ENCODE measurements at places on chromosomes 7 and 10.

DNA sequence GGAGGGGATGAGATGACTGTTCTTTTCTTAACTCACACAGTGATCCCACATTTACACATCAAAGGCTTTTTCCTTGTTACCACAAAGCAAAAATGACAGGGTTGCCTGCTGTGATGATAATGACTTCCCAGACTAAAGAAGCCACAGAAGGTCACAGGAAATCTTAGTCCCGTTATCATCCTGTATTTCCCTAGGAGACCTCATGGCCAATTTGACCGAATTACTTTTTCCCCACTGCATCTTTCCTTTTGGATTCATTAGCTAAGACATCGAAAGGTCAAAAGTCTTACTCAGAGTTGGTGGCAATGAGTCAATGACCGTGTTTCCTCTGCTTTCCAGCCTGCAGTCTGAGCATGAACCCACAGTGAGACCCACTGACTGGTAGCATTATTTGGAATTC is 130.1 kb upstream of the INHBA start:
- no peak for DNase-seq

GRCh38 chr7:40720416-40720815 is 585.6 kb downstream of the SUGCT start:
- DNase-seq: no peak

GRCh38 chr7:86209036-86209435 is 434.7 kb upstream of the GRM3 start:
- no peak for DNase-seq

DNA sequence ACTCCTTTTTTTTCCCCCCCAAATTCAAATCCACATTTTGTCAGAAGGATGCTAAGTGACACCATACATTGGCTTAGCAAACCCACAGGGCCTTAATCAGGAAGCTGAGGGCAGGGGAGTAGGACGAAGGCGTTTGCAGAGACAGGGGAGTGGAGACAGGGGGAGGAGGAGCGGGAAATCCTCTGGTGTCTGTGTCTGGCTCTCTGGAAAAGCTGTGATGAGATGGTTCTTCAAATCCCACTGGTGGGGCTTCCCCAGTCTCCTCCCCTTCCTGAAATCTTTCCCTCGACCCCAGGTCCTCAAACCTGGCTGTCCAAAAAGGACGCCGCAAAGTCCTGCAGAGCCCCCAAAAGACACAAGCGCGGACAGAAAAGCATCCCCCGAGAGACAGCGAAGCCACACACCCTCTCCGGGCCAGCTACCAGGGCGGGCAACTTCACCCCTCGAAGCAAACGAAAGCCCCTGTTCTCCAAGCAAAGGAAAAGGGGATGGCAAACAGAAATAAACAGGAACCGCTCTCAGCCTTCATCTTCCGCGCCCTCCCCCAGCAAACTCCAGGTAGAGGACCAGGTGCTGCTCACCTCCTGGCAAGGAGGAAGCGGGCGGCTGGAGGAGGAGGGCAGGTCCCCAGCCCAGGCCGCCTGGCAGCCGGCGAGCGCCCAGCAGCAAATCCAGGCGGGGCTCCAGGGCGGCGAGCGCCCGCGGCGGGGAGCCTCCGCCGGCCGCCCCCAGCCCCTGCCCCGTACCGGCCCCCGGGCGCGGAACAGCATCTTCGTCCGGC is 520 bp downstream of the ELAPOR2 start:
- DNase-seq: no peak

DNA sequence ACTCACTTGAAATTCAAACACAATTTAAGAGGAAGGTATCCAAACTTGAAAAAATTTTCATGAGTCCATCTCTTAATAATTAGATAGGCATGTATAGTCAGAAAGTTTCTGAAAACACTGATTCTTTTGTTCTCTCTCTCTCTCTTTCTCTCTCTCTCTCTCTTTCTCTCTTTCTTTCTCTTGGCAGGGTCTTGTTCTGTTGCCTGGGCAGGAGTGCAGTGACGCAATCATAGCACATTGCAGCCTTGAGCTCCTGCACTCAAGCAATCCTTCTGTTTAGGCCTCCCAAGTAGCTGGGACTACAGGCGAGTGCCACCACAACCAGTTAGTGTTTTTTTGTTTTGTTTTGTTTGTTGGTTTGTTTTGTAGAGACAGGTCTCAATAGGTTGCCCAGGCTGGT is 59.3 kb downstream of the PRTFDC1 start:
- no peak for DNase-seq

DNA sequence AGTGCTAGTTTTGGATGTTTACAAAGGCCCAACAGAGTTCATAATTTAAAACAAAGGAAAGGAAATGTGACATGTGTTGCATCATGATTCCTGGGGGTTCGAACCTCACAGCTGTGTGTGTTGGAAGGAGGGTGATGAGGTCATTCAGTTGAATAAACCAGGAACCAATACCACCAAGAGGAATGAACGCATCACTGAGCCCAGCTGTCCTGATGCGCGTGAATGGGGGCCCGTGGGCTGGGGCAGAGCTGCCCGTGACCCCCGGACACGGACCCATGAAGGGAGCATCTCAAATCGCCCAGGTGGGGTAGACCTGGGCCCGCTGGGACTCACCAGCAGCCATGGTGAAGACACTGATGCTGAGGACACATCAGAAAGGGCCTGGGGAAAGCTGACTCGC is 33.0 kb downstream of the BRI3 start:
- DNase-seq: no peak

DNA sequence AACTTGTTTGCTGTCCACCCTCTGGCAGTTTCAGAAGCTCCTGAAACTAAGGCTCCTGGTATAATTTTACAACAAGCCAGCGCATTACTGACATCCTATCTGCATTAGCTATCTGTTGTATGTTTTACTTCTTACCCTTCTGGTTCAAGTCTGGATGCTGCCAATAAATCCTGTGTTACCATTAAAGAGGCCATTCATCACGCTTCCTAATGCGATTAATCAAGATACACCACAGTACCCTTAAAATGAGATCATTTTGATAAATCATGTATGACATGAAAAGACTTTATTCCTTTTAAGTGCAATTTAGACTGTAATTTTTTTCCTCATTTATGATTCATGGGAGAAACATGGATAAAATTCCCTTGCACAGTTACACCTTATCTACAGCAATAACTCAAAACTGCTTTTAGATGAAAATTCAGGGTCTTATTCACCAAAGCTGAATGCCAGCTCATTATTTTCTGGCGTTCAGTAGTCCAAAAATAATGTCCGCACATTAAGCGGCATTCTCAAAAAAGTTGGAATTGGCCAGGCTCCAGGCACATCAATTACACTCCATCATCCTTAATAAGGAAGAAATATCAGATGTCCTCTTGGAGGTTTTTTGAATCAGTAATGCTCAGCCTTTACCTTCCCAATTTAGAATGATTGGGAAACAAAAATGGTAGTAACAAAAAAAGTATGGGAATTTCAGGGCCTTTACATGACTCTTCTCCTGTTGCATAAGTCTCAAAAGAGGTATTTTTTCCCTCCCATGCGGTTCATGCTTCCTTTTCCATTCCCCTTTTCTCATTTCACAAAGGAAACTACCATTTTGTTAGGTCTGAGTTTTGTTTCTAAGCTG is 878.5 kb downstream of the LRMDA start:
- DNase-seq: no peak

DNA sequence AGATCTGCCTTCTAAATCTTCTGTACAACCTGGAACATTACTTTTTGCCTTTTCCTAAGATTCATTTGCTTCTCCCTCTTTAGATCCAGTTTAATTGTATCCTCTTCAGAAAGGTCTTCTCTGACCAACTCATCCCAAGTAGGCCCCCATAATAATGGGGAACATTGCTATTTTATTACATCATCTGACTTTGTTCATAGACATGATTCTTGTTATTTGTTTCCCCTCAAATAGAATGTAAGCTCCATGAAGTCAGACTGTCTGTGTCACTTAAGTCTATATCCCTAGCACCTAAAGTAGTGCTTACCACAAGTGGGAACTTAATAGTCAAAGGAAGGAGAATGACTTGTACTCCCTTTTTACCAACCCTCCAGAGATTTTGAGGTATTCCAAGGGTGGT is 37.5 kb downstream of the LUC7L2 start:
- no peak for DNase-seq

DNA sequence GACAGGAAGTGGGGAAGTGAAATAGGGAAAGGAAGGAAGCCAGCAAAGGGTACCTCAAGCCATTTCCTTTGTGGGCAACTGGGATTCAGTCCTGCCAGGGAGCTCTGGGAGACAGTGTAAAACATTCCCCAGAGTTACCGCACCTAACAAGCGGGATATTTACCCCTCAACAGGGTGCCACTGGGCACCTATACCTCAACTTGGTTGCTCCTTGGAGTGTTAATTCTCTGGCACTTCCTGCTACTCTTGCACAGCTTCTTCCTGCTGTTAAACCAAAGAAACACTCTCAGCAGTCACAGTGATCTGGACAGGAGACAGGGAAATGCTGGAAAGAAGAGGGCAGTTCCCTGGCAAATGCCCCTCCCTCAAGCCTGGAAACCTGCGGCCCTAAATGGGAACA is 151.3 kb downstream of the REEP3 start:
- no peak for DNase-seq

DNA sequence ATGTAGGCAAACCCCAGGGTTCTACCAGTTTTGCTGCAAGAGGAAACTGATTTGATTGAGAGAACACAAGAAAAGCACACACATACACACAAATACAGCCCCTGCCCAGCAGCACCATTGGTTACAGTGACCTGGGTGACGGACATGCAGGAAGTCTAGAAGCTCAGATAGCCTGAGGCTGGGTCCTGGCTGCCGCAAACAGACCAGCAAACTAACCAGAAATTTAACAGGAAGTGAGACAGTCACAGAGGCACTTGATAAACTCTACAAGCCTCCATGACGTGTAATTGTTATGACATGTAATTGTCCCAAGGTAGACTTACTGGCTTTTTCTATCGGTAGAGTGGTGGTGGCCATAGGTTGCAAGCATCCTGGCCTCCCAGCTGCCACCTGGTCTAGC is 58.9 kb downstream of the PRKAR2B start:
- no peak for DNase-seq

DNA sequence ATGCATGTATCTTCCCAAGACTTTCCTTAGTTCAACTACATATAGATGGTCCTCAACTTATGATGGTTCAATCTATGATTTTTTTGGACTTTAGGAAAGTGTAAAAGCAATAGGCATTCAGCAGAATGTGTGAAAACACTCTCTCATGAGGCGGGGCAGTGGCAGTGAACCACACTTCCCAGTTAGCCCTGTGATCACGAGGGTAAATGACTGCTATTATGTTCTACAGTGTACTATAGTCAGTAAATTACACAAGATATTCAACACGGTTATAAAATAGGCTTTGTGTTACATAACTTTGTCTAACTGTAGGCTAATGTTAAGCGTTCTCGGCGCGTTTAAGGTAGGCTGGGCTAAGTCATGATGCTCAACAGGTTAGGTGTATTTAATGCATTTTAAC is 169.3 kb downstream of the AMPH start:
- DNase-seq: no peak

GRCh38 chr7:20954711-20955619 is 168.3 kb upstream of the SP8 start:
- DNase-seq: no peak

GRCh38 chr7:82305347-82306005 is 138.1 kb downstream of the CACNA2D1 start:
- no peak for DNase-seq

DNA sequence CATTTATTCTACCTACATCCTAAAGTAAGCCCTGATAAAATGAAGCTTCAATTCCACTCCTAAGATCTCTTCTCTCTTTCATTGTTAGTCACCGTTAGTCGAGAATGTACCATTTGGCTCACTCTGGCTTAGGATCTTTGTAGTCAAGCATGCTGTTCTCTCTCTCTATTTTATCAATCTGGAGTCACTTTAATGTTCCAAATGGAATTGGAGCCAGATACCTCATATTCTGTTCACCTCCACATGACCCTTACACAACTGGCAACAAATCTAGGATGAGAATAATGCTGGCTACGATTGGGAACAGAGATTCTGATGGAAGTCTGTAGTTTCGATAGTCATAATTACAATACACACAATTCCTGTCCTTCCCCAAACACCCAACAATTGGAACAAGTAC is 213.7 kb downstream of the TWIST1 start:
- no peak for DNase-seq

- DNase-seq: no peak
These were observed 49.5 kb downstream of the IKZF1 start for GRCh38 chr7:50353894-50354595.

GRCh38 chr10:110613996-110614495 is 30.1 kb upstream of the RBM20 start:
- no peak for DNase-seq

DNA sequence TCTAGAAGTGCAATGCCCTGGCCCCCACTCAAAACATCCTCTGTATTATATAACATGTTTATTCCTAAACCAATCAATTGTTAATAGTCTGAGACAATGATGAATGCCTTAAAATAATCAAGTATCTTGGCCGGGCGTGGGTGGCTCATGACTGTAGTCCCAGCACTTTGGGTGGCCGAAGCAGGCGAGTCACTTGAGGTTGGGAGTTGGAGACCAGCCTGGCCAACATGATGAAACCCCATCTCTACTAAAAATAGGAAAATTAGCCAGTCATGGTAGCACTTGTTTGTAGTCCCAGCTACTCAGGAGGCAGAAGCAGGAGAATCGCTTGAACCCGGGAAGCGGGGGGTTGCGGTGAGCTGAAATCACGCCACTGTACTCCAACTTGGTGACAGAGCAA is 29.4 kb upstream of the CACNA2D1 start:
- no peak for DNase-seq

DNA sequence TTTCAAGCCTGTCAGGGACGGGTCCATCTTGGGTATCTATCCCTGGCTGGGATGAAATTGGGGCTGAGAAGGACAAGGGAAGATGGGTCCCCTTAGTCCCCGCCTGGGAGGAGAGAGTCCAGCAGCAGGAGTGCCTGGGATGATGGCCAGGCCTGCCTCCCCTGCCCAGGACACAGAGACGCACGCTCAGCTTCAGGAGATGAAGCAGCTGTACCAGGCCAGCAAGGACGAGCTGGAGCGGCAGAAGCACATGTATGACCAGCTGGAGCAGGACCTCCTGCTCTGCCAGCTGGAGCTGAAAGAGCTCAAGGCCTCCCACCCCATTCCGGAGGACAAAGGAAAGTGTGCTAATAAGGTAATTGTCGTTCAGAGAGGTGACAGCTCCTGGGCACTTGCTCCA is 15.4 kb downstream of the CCDC136 start:
- no peak for DNase-seq

- no peak for DNase-seq
These were observed 55.9 kb downstream of the APBB1IP start for GRCh38 chr10:26494018-26494417.

DNA sequence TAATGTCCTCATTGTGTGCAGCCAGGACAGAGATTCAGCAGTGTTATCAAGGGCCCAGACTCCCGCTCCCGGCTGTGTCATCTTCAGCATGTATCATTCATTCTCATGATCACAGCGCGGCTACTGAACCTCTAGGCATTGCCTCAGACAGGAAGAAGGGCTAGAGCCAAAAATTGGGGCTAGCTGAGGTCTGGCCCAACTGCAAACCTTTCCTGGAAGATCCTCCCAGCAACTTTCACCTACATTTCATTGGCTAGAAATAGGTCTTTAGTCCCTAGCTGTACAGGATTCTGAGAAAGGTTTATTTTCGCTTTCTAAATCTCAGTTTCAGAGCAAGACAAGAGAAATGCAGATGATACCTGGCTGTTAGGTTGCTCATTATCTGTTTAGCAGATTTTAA is 81.9 kb downstream of the CREM start:
- no peak for DNase-seq

- no peak for DNase-seq
These were observed 107.5 kb upstream of the GPR26 start for GRCh38 chr10:123558651-123559050.

GRCh38 chr10:18334116-18334867 is 194.1 kb downstream of the CACNB2 start:
- no peak for DNase-seq

All from NCI-H1417 treated with DMSO at 0.1 percent for 48 hours (cell line).